ENCODE measurements at places on chromosomes 7 and 10.

DNA sequence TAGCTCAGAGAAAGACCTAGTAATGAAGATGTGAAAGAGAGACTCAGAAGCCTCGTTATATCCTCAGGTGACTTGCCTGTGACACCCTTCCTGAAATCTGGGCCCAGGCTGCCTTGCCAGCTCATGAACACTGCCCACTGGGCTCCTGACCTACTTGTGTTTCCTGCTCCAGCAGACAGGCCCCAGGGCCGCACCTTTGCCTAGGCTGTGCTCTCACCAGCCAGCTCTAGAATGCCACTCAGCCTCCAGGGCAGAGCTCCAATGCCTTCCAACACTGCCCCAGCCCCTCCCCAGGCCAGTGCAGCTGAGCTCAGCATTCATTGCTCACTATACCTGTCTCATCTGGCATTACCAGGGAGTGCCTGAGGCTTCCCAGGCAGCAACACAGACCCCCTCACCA is 94.3 kb downstream of the DLG5 start:
- no peak for DNase-seq

- no peak for DNase-seq
Observed at GRCh38 chr10:103564776-103565520, 71.4 kb downstream of the NEURL1 start.

DNA sequence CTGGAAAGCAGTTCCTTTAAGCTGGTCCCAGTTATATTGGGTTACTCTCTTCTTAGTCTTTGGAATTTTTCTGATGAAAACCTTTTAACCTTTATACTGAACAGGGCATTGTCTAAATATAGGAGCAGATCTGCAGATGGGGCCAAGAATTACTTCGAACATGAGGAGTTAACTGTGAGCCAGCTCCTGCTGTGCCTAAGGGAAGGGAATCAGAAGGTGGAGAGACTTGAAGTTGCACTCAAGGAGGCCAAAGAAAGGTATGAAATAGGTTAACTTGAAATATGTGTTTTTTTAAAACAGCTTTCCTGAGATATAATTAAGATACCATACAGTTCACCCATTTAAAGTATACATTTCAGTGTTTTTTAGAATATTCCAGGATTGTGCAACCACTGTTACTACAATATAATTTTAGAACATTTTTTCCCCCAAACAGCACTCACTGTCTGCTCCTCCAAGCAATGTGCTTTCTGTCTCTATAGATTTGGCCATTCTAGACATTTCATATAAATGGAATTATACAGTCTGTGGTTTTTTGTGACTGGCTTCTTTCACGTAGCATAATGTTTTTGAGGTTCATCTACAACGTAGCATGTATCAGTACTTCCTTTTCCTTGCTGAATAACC is 18.9 kb downstream of the OPTN start:
- no peak for DNase-seq

GRCh38 chr10:11832042-11832441 is 8.9 kb downstream of the PROSER2 start:
- no peak for DNase-seq

DNA sequence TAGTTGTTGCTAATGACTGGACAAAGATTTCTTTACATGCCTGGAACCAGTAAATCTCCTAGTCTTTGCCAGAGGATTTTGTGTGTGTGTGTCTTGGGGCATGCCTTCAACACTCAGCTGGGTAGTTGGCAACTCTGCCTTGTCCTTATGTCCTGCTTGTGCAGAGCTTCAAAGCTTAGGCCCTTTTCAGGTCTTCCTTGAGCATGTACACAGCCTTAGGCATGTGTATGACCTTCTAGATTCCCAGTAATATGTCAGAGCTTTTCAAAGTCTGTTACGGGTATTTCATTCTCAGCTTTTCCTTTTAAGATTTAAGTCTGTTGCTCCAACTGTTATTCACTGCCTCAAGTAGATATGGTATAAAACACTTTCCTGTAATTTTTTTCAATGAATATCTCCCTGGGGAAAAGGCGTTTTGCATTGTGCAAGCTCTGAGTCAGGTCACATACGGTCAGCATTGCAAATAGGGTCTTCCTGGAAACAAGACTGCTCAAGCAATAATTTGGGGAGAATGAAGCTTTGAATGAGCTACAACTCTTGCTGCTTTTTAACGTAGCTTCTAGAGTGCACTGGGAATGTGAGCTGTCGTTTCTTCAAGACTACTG is 25.5 kb downstream of the SHOC2 start:
- DNase-seq: peak; percentile 13

- DNase-seq: no peak
Observed at GRCh38 chr7:92813390-92814024, 22.9 kb downstream of the CDK6 start.

DNA sequence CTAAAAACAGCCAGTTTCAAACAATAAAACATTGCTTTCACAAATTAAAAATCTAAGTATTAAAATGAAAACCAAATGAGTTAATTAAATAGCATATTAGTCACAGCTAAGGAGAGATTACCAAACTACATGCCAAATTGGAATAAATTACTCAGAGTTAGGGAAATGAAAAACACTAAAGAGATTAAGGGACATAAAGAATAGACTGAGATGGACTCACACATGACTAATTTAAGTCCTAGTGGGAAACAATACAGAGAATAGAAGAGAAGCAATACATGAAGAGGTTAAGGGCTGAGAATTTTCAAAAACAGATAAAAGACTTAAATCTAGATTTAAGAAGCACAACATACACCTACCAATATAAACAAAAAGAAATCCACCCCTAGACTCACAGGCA is 110.6 kb downstream of the ZFAND4 start:
- no peak for DNase-seq

DNA sequence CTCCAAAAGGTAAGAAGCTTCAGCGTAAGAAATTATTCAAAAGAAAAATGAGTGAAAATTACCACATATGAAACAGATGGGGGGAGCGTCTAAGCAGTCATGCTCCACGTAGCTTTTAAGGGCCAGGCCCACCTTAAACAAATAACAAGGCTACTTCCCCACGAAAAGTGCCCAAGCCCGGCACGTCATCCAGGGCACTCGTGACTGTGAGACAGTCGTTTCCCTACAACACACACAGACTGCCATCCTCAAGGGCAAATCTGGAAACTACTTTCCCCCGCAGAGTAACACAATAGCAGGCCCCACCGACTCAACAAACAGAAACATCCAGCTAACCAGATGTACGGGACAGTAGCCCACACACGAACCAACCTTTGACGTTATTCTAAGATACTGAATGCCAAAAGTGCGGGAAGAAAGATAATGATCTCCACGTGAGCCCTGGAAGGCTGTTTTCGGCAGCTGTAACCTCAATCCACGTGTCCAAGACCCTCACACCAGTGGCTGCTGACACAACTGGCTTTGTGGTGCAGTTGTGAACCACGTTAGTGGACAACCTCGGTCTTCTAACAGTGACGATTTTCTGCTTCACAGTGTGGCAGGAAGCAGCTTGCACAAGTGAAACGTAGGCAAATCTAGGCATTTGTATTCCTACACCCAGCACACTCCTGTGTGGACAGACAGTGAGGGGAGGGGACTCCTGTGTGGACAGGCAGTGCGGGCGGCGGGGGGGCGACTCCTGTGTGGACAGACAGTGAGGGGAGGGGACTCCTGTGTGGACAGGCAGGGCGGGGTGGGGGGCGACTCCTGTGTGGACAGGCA is 251.7 kb downstream of the ZMYND11 start:
- DNase-seq: no peak

DNA sequence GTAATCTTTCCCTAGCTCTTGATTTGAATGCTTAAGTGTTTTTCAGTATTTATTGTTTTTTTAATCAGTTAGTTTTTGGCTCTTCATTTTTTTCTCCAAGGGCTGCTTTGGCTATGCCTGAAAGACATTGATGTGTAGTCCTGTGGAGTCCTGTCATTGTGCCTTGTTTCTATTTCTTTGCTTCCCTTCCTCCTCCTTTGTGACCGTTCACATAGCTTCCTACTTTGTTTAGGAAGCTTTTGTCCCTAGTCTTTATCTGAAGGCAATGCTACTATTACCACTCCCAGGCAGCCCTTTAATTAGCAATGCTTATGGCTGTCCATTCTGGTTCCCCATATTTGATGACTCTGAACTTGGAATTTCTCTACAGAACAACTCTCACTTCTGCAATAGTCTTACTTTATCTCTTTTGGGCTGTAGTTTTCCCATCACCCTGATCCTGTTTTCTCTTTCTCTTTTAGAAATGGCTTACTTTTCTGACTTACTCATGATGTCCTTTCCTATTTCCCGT is 39.9 kb downstream of the ADCYAP1R1 start:
- DNase-seq: no peak

GRCh38 chr7:8057566-8057965 is 89.0 kb downstream of the GLCCI1 start:
- DNase-seq: no peak

DNA sequence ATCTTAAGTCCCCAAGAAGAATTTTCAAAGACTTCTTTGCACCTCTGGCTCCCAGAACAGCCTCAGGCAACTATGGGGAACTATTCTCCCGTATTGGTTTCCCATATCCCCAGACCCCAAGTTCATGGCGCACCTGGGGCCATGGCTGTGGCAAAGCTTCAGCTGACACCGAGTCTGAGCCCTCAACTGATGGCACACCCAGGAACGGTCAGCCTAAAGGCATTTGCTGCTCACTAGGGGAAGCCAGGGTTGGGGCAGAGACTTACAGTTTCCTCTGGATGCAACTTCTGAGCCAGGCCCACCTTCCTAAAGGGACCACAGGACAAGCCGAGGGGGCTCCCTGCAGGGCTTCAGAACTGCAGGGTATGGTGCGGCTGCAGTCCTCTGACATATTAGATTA is 13.7 kb upstream of the CPA1 start:
- DNase-seq: no peak

GRCh38 chr7:43589133-43589478 is 6.2 kb downstream of the STK17A start:
- no peak for DNase-seq

DNA sequence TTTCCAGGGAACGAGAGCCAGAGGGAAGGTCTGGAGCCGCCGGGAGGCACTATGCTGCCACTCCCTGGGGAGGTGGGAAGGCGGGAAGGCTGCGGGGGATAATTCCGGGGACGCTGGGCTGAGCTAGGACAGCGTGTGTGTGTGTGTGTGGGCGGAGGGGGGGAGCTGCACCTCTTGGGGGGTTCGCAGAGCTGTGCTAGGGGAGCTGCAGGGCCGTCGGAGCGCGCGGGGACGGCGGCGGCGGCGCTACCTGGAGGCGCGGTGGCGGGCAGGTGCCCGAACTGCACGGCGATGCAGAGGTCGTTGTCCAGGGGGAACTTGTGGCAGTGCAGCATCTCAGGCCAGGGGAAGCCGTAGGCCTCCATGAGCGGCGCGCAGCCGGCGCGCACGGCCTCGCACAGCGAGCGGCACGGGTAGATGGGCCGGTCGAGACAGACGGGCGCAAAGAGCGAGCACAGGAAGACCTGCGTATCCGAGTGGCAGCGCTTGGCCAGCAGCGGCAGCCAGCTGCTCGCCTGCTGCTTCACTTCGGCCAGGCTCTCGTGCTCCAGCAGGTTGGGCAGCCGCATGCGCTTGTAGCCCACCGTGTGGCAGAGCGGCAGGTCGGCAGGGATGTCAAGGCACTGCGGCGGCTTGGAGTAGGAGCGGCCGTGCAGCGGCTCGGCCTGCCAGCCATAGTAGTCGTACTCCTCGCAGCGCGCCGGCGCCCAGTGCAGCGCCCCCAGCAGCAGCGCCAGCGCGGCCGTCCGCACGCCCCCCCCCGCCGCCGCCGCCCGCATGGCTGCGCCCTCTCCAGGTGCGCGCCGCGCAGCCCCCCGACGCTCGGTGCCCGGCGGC is 526 bp downstream of the SFRP5 start:
- no peak for DNase-seq

DNA sequence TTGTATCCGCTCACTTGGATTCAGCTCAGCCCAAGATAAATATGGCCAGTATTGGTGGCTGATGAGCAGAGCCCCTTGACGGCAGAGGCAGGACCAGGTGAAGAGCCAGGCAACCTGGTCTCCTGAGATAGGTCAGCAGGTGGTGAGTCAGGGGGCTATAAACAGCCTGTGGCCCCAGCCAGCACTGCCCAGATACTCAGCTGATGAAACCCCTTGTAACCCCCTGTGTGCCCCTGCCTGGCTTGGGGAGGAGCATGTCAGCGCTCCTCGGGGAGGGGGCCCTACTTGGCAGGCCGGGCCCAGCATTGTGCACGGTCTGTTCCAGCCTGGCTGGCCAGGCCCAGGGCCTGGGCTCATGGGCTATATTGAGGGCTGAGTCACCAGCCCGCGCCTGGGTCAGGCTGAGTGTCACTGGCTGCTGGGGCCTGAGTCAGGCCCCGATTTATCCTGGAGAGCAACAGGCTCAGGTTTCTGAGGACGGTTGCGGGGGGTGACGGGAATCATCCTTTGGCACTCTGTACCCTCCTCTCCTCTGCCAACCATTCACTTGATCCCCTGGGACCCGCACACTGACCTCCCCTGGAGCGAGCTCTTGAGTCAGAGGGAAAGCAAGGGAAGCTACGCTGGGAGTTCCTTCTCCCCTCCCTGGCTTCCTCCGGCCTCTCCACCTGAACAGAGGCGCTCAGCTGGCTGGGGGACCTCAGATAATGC is 2.8 kb upstream of the FLNC start:
- peak; percentile 9 for DNase-seq

- peak; percentile 61 for DNase-seq
Observed at GRCh38 chr10:61943674-61944378, 42.3 kb downstream of the ARID5B start.

GRCh38 chr7:36509962-36510361 is 120.3 kb downstream of the ANLN start:
- DNase-seq: no peak

GRCh38 chr7:90407484-90407821 is 4.2 kb downstream of the CLDN12 start:
- DNase-seq: no peak

- DNase-seq: peak; percentile 9
Observed at GRCh38 chr10:62374862-62375710, 917 bp downstream of the ZNF365 start.

DNA sequence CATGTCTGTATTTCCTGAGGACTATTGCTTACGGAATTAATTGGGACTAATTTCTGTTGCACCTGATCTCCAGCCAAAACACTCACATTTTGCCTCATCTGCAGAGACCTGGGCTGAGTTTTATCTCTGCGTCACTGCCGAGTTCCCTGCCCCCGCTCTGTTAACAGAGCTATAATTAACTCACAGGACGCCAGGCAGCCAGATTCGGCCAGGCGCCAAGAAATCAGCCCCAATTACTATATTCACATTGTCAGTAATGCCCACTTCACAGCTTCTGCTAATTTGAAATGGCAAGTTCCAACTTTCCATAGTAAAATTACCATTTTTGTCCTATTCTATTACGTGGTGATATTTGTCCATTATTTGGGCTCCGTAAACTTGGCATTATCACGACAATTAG is 130.5 kb downstream of the CUX1 start:
- DNase-seq: no peak

GRCh38 chr10:33106767-33107166 is 148.7 kb upstream of the ITGB1 start:
- no peak for DNase-seq

DNA sequence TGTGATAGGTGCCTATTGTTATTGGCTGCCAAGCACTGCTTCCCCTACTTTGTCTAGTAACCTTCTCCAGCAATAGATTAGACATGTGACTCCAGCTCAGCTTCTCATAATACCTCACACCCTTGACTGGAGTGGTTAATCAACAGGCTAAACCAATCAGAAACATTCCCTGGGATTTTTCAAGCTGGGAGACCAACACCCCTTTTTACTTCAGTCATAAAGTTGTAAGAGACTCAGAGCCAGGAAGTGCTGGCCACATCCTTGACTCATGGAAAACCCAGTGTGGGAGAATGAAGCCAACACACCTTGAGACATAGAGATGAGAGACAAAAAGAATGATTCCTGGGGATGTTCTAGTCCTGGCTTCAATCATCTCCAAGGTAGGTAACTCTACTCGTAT is 62.6 kb upstream of the HECTD2 start:
- no peak for DNase-seq

GRCh38 chr7:102450242-102450641 is 14.4 kb downstream of the ALKBH4 start:
- DNase-seq: no peak
